ENCODE measurements at places on chromosomes 1 and 21.

GRCh38 chr1:37243368-37244082 is 209.2 kb upstream of the GRIK3 start:
- no peak for DNase-seq

DNA sequence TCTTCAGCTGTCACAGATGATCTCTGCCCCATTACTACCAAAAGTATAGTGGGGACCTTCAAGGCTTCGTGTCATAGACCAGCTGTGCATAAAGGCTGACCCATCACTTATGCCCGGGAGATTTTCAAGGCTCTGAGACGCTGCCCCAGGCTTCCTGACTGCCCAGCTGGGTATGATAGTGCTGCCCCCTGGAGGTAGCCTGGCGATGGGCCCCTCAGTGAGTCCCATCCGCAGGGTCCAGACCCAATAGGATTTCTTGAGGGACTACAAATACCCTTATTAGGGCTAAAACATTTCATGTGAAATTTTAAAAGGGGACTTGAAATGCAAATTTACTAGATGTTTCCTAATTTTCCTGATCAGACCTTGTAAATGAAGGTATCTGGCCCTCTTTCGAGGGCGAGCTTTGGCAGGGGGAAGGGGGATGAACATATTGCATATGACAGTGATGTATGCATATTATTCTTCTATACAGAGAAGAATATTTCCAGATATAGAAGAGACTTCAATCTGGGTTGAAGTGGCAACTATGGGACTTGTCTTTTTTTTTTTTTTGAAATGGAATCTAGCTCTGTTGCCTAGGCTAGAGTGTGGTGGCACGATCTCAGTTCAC is 11.7 kb upstream of the FCMR start:
- no peak for DNase-seq

DNA sequence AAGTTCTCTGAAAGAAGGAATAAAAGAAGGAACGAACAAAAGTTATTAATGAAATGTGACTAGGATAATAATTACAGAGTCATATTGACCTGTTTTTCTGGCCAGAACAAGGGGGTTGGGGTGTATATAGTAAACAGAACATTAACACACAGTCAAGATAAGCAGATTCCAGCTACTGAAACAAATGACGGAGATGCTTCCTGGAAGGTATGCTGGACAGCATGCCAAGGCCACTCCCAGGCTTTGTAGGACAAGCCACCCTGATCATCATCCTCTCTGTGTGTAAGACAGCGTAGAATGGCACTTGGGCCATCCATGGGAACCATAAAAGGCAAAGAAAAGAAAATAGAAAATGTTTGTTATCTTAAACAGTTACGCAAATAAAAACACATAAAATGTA is 120.7 kb downstream of the TGFBR3 start:
- no peak for DNase-seq

DNA sequence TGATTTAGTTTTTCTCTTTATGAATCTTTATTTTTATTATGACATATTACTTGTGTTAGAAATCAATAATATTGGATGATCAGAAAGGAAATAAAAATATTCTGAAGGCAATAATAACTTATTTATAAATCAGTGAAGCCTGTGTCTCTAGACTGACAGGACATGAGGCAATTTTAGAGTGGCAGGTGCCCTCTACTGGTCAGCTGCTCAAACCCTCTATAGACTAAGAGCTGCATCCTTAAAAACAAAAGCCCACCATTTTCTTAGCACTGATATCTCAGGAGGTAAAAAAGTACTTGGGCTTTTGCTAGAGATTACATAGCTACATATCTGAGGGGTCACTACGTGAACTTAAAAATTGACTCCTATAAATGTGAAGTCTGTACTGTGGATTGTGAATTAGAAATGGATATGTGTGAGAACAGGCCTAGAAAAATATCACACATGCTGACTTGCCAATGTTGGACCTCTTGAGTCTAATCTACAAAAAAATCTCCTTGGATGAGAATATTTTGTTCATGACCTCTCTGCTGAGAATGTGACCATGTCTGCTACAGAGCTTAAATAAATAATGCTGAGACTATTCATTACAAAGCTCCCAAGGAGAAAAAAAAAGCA is 597.9 kb upstream of the ADAMTS5 start:
- peak; percentile 69 for DNase-seq

DNA sequence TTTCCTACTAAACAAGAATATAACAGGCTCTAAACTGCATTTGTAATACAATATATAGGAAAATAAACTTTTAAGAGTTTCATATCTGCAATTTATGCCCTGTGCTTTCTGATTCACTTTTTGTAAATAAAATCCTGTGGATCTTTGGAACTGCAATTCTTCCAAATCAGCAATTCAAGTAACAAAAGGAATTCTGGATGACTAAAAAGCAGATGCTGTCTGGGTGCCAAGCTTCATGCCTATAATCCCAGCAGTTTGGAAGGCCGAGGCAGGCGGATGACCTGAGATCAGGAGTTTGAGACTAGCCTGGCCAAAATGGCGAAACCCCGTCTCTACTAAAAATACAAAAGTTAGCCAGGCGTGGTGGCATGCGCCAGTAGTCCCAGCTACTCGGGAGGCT is 6.3 kb downstream of the NME7 start:
- peak; percentile 35 for DNase-seq

DNA sequence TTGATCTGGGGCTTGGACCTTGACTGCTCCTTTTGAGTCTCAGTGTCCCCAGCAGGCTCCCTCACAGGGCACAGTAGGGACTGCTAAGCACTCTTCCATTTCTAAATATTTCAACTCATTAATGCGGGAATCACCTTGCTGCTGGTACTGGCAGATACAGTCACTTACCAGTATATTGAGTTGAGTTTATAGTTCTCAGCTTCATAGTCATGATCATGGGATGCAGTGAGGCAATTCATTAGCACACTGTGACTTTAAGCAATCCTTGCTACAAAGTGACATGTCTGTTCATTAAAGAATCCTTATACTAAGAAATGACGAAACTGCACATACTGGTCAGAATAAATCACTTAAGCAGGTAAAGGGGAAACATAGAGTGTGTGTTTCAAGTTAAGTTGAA is 240.8 kb downstream of the SPATA17 start:
- no peak for DNase-seq

DNA sequence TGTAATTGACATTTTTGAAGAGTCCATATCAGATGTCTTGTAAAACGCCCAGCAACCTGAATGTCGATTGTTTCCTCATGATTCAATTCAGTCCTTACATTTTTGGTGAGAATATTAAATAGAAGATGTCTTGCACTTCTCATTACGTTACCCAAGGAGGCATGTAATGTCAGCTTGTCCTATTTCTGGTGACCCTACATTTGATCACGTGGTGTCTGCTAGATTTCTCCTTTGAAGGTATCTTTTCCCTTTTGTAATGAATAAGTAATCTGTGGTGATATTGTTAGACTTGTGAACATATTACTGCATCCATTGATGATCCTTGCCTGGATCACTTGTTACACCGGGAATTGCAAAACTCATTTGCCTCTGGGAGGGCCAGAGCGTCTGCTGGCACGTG is 87.6 kb upstream of the DISP3 start:
- DNase-seq: no peak

GRCh38 chr1:221839782-221840395 is 98.0 kb upstream of the DUSP10 start:
- peak; percentile 74 for DNase-seq

DNA sequence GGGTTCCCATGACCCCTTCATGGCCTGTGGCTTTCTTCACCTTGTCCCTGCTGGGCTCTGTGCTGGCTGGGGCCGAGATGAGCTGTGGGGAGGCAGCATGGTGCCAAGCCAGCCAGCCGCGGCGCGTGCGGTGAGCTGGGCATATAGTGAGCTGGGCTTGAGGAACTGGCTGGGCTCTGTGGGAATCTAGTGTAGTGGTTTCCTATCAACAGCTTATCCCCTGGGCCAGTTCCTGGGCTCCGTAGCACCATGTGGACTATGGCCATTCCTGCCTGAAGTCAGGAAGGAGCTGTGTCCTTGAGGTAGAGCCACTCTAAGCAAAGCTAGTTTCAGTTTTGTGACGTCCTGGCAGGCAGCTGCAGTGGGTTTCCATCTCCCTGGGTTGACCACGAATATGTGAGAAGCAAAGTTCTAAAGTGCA is 1.8 kb downstream of the NCMAP start:
- no peak for DNase-seq

DNA sequence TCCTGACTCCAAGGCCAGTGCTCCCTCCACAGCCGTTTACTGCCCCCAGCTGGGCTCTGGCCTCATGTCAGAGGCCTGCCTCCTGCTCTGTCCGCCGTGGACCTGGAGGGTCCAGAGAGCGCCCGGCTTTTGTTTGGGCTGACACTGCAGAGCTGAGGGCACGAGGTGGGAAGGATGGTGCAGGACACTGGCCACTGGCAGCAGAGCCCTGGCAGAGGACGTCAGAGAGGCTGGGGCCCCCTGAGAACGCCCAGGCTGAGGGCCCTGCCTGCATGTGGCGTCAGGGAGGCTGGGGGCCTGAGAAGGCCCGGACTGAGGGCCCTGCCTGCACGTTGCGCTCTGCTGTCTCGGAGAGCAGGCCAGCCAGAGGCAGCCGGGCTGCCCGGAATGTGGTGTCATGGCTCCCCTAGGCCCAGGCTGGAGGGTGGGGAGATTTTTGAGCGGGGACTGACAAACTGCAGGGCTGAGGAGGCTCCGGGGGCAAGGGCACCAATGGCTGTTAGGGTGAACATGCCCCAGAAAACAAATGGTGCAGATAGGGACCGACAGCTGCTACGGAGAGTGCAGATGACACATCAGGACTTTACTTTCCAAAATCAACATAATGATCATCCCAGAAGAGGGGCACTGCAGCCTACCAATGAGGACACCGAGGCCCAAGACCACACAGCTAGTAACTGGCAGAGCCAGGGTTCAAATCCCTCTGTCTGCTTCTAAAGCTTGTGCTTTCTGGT is 31.7 kb downstream of the SLC66A1 start:
- no peak for DNase-seq

GRCh38 chr1:199448646-199449045 is 578.9 kb upstream of the NR5A2 start:
- no peak for DNase-seq

DNA sequence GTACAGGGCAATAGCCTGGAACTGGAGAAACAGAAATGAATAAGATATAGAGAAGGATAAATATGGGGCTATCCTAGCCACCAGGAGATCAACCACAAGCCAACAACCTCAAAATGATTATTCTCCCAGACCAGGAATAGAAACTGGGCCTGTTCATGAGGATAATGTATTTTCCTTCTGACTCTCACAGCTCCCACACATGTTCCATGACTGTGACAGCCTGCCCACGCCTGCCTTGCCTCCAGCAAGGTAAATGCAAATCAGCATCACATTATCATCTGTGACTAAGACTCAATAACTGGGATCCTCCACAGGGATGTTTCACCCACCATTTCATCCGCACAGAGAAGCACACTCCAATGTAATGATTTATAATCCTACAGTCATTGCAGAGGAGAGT is 3.3 kb downstream of the ENSA start:
- DNase-seq: no peak

DNA sequence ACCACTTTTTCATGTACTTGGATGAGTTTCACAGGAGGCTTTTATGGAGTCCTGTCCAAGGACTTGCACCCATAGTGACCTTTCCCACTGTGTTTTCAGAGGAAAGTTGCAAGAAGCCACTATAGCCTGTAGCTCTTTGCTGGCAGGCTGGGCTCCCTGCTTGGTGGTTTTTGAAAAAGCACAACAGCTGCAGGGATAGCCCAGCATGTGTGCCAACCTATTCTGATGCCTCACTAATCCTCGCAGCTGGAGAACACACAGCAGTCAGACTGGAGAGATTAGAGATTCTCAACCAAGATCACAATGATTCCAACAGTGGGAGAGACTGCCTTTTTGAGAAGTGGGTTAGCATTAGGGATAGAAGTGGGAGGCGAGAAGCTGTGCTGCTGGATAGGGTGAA is 24.1 kb upstream of the ARHGEF11 start:
- DNase-seq: no peak

- peak; percentile 41 for DNase-seq
These were observed 95.7 kb downstream of the RHOU start for GRCh38 chr1:228830954-228831481.

DNA sequence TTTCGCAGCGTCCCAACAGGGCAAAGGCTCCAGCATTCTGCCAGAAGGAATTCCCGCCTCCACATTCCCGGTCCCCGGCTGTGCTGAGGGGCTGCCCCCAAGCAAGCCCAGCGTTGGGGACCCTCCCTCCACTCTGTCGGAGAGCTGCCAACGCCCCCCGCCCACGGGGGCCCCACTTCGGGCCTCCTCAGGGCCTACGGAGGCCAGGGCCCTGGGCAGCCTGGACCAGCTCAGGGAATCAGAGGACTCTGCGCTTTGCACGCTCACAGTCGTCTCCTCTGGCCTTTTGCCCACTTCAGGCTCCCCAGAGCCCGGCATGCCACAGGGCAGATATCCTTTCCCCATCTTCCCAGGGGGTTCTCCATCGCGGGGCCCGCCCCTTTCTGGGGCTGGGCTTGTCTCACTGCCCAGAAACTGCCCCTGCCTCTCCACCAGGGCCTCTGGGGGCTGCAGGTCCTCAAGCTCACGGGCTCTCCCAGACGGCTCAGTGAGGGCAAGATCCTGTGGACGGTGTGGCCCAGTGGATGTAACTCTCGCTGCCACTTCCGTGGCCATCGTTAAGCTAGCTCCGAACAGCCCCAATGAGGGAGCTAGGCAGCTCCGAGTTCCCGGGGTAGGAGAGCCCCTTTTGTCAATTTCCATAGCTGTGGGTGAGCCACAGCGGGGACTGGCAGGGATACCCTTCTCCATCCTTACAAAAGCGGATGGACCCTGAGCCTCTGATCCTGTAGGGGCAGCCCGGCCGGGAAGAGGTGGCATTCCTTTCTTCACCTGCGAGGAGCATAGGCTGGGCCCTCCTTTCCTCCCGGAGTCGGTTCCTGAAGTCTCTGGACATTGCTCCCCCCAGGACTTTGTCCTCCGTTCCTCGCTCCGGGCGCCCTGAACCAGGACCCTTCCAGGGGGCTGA is 2.8 kb downstream of the ITPKB start:
- no peak for DNase-seq

DNA sequence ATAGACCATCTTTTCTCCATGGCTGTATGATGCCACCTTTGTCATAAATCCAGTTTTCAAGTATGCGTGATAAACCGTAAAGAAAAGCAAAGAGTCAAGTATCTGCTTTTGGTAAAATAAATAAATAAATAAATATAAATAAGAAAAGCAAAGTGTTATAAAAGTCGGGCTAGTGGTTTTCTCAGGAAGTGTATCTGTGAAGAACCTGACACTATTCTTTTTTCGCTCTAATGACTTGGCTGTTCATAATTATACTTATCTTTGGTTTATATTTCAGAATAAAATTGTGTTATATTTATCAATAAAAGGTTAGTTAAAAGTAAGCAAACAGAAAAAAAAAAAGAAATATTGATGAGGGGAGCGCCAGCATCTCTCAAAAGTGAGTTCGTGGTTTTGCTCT is 594 bp upstream of the EXO5 start:
- no peak for DNase-seq

All from AG10803 (cell line).